Activated CD8-positive, alpha-beta T cell treated with anti-CD3 and anti-CD28 coated beads, Interleukin-2, amount 10 ng/mL, durations not matched to agents 7 days and 5 days (primary cell): ENCODE measurements at places on chromosomes 16 and 17. TPM values are rescaled to one million over a fixed set of nuclear protein-coding genes. Genes with fewer than 3 reads are reported as not detected.
A peak's percentile ranks its signal among the peaks of the same experiment; 100 is the strongest.

Gene ATP5PD
- 238 TPM for total RNA-seq

Gene NOS2
- total RNA-seq = not detected

DNA sequence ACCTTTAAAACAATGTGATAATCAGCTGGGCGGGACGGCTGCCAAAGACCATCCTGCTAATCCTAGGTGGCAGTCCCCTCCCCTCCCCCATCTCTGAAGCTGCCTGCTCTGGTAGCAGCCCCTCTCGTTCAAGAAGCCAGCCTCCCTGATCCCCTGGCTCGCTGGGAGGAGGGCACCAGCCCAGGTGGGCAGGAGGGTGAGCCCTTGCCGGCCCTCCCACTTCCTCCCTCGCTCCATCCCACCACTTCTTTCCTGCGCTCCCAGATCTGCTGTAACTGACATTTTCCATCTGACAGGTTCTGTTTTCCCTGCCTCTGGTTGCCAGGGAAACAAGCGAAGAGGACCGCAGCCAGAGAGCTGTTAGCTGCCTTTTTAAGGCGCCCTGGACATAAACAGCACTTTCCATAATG lies 155.7 kb upstream of the TNRC6C start:
- DNase-seq = no peak

DNA sequence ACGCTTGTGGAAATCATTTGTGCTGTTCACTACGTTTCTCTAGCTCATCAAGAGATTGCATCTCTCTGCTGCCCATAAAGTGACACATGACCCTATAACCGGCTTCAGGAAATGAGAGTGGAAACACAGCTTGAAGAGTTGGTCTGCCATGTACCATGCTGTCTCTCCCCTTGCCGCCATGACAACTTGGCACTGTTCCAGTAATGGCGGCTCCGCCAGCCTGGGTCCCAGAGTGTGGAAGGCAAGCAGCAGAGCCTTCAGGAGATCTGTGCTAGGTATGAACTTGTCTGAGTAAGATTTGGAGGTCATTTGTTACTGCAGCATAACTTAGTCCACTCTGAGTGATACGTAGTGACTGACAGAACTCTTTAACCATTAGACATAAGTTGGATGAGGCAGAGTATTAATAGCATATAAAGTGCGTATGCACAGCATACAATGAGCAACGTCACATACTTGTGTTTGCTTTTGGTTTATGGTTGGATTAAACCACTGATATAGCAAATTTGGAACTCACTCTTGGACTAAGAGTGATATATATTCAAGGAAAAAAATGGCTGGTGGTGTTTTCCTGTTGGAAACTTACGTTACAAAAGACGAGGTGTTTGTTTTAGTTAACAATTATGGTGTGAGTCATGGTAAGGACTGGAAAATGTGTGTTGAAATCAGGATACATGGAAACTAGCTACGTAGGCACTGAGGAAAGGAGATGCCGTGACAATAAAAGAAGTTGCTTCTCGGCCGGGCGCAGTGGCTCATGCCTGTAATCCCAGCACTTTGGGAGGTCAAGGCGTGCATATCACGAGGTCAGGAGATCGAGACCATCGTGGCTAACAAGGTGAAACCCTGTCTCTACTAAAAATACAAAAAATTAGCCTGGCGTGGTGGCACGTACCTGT lies 24.4 kb upstream of the PMP22 start:
- DNase-seq = no peak

- peak; percentile 61 for DNase-seq
Observed at GRCh38 chr17:63445954-63446752, at the start of gene CYB561. Gene CYB561 (minus strand): TSS chr17:63446306. CDS start chr17:63437547, 8,759 bp downstream.

GRCh38 chr16:11349599-11350276 lies 4.5 kb downstream of the RMI2 start:
- DNase-seq = no peak

GRCh38 chr17:879546-880442 lies 97.6 kb downstream of the MRM3 start:
- peak; percentile 79 for DNase-seq
